ENCODE measurements at places on chromosomes 5 and 9. TPM values are rescaled to one million over a fixed set of nuclear protein-coding genes. Genes with fewer than 3 reads are reported as not detected.

GRCh38 chr5:122315521-122315920 lies 3.5 kb downstream of the SNCAIP start:
- no peaks in the 10 kb centered on the region for H3K27me3 ChIP-seq
- H3K4me1 ChIP-seq, result peaks cover 4% of the 10 kb centered on the region
- H3K36me3 ChIP-seq, result peaks cover 1% of the 10 kb centered on the region
- H3K4me3 ChIP-seq, result no peak overlapping the region
- DNase-seq, result no peak
- no peak overlapping the region for H3K27ac ChIP-seq

DNA sequence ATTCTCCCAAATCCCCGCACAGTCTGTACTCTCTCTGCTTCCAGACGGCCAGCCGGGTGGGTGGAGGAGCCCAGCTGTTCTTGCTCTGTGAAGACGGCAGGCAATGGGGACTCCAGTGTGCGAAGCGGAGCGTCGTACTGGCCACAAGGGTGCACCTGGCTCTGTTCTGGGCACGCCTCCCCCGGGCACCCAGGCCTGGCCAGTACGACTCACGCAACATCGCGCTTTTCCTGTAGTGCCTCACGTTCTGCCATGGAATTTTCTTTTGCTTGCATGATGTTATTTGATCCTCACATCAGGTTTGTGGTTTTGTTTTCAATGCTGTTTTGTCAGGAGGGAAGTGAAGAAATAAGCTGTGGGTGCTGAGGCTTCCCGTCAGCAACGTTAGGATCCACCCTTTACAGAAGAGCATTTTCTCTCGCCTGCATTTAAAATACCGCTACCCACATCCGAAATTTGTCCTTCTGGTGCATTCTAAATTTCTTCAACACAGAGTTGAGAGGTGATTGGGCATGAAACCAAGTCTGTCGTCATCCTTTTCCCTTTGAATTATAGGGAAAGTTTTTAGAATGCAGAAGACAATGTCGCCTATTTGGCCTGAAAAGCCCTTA lies 311.7 kb downstream of the TRIM36 start:
- H3K36me3 ChIP-seq, result no peaks in the 10 kb centered on the region
- H3K4me1 ChIP-seq, result no peaks in the 10 kb centered on the region
- no peak overlapping the region for H3K4me3 ChIP-seq
- no peak for DNase-seq
- H3K27ac ChIP-seq, result no peak overlapping the region

- peak; percentile 11 for DNase-seq
- H3K36me3 ChIP-seq, result peaks cover 2% of the 10 kb centered on the region
- H3K4me1 ChIP-seq, result peaks cover 9% of the 10 kb centered on the region
- H3K27me3 ChIP-seq, result no peaks in the 10 kb centered on the region
- H3K27ac ChIP-seq, result peak overlapping the region; percentile 61
Observed at GRCh38 chr5:156528673-156529072, 201.7 kb downstream of the SGCD start.

DNA sequence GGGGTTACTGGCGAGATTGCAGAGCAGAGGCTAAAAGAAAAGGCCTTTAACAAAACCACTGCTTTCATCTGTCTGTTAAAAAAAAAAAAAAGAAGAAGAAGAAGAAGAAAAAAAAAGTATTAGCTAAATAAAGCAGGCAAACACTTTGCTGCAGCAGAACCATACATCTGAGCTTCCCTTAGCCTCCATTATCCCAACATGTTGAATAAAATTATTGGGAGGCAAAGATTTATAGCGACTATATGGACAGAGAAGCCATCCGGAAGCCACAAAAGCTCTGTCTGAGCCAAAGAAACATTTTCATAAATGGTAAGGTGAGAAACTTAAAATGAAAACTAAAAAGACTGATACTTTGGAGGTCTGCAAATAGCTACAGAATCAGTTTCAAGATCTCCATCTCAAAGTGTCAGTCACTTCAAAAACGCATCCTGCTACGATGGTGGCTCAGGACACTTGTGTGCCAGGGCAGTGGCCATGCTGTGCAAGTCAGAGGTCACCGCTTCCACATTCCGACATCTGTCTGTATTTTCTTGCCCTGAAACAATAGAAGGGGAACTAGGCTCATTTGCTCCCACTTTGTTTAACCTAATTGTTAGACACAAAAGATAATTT lies 9.6 kb downstream of the EFNA5 start:
- no peak for DNase-seq
- H3K27me3 ChIP-seq, result no peaks in the 10 kb centered on the region
- no peaks in the 10 kb centered on the region for H3K4me1 ChIP-seq
- H3K36me3 ChIP-seq, result no peaks in the 10 kb centered on the region
- H3K27ac ChIP-seq, result no peak overlapping the region

- DNase-seq, result no peak
- no peaks in the 10 kb centered on the region for H3K36me3 ChIP-seq
- H3K27me3 ChIP-seq, result no peaks in the 10 kb centered on the region
- peak overlapping the region; percentile 29 for H3K27ac ChIP-seq
- H3K4me1 ChIP-seq, result peaks cover 11% of the 10 kb centered on the region
Observed at GRCh38 chr5:10788358-10788757, 27.3 kb upstream of the DAP start.

DNA sequence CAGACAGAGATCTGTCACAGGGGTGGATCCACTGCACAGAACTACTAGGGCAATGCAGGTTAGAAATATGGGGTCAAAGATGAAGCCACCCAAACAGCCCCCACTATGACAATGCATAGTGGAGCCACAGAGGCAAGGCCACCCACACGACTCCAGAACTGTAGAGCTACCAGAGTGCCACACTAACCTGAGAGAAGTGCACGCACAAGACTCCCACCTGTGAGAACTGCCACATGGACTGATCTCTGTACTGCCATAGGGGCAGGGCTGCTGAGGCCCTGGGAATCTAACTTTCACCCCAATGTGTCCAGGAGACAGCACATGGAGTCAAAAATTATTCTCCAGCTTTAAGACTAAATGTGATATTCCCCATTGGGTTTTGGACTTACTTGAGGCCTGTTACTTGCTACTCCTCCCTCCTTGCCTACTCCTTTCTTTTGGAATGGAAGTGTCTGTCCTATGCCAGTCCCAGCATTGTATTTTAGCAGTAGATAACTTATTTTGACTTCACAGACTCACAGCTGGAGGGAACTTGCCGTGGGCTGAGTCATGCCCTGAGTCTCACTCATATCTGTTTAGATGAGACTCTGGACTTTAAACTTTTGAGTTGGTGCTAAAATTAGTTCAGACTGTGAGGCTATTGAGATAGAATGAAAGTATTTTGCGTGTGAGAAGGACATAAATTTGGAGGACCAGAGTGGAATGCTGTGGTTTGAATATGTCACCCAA lies 853.3 kb downstream of the MAT2B start:
- H3K4me1 ChIP-seq, result peaks cover 6% of the 10 kb centered on the region
- peak overlapping the region; percentile 7 for H3K27ac ChIP-seq
- DNase-seq, result peak; percentile 88
- H3K36me3 ChIP-seq, result no peaks in the 10 kb centered on the region
- no peak overlapping the region for H3K4me3 ChIP-seq
- no peaks in the 10 kb centered on the region for H3K27me3 ChIP-seq

DNA sequence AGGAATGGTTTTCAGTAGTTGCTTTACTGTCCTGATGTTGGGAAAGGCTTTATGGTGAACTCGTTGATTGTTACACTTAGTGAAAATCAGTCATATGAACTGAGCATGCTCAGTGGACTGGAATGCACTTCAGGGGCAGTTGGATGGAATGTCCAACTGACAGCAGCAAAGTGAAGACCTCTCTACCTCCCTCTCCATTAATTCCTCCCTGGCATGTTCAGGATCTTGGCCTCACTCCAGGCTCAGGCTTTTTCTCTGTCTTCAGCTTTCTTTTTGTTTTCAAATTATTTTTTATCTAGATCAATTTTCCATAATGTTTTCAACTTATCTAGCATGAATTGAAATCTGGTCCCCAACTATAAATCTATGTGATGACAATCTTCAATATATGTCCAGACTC lies at the start of gene MROH2B:
Gene MROH2B (minus strand): TSS at position 101 of the 400 bp plus-strand sequence. CDS start 490 bp downstream, outside the sequence.
- no peaks in the 10 kb centered on the region for H3K27me3 ChIP-seq
- H3K4me3 ChIP-seq, result no peak within 1 kb of the TSS
- H3K4me1 ChIP-seq, result no peaks in the 10 kb centered on the region
- H3K27ac ChIP-seq, result no peak within 1 kb of the TSS
- no peaks in the 10 kb centered on the region for H3K36me3 ChIP-seq

GRCh38 chr5:97019435-97020117 lies 83.7 kb downstream of the LNPEP start:
- no peaks in the 10 kb centered on the region for H3K27me3 ChIP-seq
- DNase-seq, result peak; percentile 34
- H3K4me3 ChIP-seq, result no peak overlapping the region
- H3K4me1 ChIP-seq, result no peaks in the 10 kb centered on the region

DNA sequence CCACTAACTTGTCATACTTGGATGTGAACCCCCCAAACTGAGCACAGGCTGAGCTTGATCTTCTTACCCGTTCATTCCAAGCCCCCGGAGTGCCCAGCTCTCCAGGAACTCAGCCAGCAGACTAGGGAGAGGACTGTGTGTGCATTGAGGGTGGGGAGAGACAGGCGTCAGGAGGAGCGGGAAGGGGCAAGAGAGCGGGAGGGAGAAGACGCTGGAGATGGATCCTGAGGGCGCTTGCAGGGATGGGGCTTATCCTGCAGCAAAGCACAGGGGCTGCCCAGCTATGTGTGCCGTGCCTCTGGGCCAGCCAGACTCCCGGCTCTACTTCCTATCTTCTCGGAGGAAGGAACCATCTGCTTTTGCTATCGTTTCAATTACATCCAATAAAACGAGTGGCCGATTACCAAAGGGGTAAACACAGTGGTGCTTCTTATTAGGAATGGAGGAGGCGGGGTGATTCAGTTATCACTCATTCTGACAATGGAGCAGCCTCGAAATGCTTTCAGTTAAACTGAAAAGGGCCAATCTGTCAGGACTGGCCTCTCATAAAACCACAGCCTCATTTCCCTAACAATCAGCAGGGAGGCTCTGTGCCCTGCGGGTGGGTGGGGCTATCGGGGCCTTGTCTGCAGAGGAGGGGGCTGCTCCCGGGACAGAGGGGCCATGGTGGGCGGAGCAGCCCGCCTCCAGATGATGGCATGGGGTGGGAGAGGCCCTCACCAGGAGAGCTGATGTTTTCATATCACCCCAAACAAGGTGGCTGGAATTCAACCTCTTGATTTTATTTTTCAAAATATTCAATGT lies 168.2 kb downstream of the DAB2IP start:
- DNase-seq, result peak; percentile 63
- peaks cover 4% of the 10 kb centered on the region for H3K4me1 ChIP-seq
- peak overlapping the region; percentile 2 for H3K4me3 ChIP-seq
- no peak overlapping the region for H3K27ac ChIP-seq
- H3K27me3 ChIP-seq, result peaks cover 6% of the 10 kb centered on the region

Gene SPATA31D4
- total RNA-seq, result not detected

Gene SYK
- not detected for total RNA-seq

Gene EPB41L4B
- 0.54 TPM for total RNA-seq

Gene EXOSC2
- 48.6 TPM for total RNA-seq

DNA sequence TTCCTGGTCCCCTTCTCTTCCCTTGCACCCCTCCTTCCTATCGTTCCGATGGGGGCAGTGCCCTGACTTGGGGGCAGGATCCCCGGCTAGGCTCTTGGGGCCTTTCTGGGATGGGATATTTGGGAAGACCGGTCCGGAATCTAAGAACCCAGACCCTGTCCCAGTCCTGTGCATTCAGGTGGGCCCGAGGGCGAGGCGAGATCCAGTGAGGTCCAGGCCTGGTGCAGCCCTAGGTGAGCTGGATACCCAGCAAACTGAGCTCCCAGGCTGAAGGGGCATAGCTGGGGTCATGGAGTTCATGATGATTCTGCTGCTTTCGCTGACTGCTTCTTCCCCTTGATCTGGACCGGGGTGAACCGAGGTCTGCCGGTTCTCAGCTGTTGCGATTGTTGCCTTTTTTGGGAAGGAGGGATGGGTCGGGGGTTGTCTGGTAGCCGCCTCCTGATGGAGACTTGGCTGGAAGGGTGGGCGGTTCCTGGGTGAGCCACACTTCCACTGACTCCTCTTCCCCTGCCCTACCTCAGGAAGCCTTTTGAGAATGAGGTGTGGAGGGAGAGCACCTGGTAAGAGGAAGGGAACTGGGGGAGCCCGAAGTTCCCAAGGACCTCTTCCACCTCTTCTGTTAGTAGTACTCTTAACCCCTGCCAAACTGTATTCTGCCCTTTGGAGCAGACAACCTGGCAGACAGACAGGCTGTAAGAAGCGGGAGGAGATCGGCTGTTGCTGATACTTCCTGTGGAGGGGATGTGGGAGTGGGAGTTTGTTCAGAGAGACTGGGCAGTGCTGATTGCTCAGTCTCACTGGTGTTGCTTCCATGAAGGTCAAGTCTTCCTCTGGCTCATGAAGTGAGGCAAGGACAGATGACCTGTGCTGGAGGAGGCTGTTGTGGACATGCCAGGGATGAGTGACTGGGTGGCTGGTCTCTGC lies 1.0 kb downstream of the LRRC8A start:
- H3K27me3 ChIP-seq, result no peaks in the 10 kb centered on the region
- H3K4me1 ChIP-seq, result peaks cover 10% of the 10 kb centered on the region
- H3K36me3 ChIP-seq, result peaks cover 21% of the 10 kb centered on the region
- H3K4me3 ChIP-seq, result peak overlapping the region; percentile 78

DNA sequence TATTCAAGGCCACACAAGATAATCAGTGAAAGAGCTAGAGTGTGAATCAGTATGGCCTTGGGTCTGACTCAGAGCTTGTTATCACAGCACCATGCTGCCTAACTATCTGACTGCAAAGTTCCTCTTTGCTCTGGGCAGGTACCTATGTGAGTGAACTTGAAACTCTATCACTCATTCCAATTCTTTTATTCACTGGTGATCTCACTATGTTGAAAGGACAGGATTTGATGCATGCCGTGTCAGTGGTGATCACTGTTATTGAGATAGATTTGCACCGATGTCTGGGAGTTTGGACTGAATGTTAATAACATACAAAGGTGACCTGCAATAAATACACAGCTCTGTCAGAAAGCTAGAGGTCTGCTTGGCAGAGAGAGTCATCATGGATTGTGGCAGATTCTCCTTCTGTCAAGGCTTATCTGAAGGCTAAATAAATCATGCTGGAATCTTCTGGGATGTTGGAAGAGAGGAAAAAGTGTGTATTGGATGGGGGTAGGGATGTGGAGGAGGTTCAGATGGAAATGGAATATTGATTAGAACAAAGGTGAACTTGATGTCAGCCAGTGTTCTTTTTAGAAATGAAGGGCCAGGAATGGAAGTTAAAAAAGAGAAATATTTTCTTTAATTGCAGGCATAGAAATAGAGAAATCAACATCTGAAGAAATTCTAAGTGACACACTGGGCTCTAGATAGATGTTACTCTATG lies 91.8 kb upstream of the TNC start:
- peaks cover 28% of the 10 kb centered on the region for H3K4me1 ChIP-seq
- no peaks in the 10 kb centered on the region for H3K27me3 ChIP-seq
- no peaks in the 10 kb centered on the region for H3K36me3 ChIP-seq
- H3K4me3 ChIP-seq, result no peak overlapping the region
- DNase-seq, result peak; percentile 60
- H3K27ac ChIP-seq, result no peak overlapping the region

Gene PCDHA1
- total RNA-seq, result not detected

Gene DNAH5
- 4.7 TPM for total RNA-seq

- no peak overlapping the region for H3K27ac ChIP-seq
- DNase-seq, result no peak
- no peak overlapping the region for H3K4me3 ChIP-seq
- no peaks in the 10 kb centered on the region for H3K36me3 ChIP-seq
- no peaks in the 10 kb centered on the region for H3K27me3 ChIP-seq
- H3K4me1 ChIP-seq, result no peaks in the 10 kb centered on the region
Observed at GRCh38 chr5:160793530-160793899, 58.5 kb downstream of the ATP10B start.

Gene TSLP
- total RNA-seq, result 0.28 TPM

- no peak overlapping the region for H3K27ac ChIP-seq
- no peaks in the 10 kb centered on the region for H3K36me3 ChIP-seq
- no peaks in the 10 kb centered on the region for H3K4me1 ChIP-seq
- no peaks in the 10 kb centered on the region for H3K27me3 ChIP-seq
Observed at GRCh38 chr5:142202282-142202681, 93.7 kb downstream of the NDFIP1 start.

- DNase-seq, result peak; percentile 29
- H3K27ac ChIP-seq, result no peak overlapping the region
- H3K4me1 ChIP-seq, result peaks cover 13% of the 10 kb centered on the region
- H3K36me3 ChIP-seq, result no peaks in the 10 kb centered on the region
- H3K27me3 ChIP-seq, result no peaks in the 10 kb centered on the region
Observed at GRCh38 chr5:159995907-159996306, 13.0 kb upstream of the TTC1 start.

Measured in IMR-90 (cell line).